Activated gamma-delta T cell treated with Interleukin-2 at 50 U/mL for 16 hours (primary cell): ENCODE measurements at places on chromosomes 1 and 21.
A peak's percentile ranks its signal among the peaks of the same experiment; 100 is the strongest.

DNA sequence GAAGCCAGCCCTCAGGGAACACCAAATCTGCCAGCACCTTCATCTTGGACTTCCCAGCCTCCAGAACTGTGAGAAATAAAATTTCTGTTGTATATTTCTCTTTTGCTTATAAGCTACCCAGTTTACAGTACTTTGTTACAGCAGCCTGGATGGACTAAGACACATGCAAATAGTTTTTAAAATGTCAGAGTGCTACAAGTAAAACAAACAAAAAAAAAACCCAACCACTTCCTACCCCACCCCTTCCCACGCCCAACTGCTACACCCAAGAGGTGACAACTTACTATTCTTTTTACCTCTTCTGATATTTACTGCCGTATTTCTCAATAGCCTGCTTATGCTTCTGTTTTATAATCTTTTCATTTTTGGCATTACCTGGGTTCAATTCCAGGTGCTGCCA lies 8.6 kb upstream of the SPSB1 start:
- DNase-seq = peak; percentile 18

DNA sequence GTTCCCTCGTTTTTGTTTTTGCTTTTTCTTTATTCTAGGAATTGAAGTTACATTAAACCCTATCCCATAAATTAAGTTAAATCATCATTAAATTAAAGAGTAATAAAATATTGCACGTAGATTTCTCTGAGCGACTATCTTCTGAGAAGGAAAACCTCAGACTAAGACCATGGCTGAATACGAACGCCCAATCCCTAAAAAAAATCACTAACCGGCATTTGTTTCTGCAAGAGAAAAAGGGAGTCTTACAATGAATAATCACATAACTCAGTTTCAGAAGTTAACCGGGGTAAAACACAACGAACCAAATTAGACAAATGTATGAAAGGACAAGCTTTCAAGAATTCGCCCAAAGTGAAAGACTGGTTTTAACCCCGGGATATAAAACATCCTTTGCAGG lies 1.3 kb downstream of the PIK3R3 start:
- DNase-seq = no peak

- DNase-seq = no peak
Observed at GRCh38 chr21:42468491-42469131, 27.4 kb downstream of the RSPH1 start.

DNA sequence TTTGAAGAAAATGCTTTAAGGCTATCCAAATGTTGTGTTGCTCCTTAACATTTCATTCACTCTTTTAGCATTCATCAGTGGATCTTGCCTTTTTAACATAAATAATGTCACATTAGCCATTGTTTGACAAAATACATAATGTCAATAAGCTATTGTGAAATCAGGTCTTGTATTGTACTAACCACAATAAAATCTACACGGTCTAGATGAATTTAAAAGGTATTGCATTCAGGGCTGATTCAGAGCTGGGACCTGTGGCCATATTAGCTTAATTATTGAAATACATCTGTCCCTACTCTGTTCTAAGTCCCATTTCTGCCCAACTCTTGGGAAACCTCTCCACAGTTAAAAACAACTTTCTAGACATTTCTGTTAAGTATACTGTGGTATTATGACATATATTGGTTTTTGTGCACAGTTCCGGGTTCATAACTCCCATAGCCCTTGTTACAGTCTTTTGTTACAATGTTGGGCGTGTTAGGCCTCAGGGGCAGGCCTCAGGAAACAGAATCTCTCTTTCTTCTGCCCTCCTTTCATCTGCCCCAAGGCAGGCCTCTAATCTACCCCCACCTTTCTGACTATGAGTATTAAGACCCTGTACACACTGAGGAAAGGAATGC lies 44.7 kb upstream of the CITED4 start:
- no peak for DNase-seq

GRCh38 chr1:203720242-203720641 lies 44.7 kb upstream of the LAX1 start:
- no peak for DNase-seq

GRCh38 chr1:19793360-19794046 lies 6.2 kb downstream of the TMCO4 start:
- no peak for DNase-seq

DNA sequence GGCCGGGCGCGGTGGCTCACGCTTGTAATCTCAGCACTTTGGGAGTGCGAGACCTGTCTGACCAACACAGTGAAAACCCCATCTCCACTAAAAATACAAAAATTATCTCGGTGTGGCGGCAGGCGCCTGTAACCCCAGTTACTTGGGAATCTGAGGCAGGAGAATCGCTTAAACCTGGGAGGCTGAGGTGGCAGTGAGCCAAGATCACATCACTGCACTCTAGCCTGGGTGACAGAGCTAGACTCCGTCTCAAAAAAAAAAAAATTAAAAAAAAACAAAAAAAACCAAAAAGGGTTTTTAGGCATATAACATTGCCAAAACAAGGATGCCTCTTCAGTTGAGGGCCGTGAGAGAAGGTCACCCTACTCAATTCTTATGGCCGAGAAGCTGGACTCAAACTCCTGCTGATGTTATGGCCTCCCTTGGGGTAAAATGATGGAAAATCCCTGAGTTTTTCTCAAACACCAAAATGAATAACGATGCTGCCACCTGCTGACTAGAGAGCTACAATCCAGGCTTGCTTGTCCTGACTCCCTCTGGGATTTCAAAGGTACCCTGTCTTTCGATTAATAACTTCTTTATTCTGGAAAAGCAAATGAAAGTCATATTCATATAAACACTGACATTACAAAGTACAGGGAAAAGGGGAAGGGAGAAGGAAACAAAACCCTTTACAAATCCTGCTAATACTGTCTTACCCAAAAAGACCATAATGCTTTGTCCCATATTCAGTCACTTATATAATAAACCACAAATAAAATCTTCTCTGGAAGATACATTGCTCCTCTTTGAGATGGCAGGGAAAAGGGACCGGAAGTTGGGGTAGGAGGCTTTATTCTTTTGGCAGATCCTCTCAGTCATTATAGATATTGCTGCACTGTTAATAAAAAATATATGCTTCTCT lies 10.7 kb downstream of the RAB42 start:
- DNase-seq = no peak

DNA sequence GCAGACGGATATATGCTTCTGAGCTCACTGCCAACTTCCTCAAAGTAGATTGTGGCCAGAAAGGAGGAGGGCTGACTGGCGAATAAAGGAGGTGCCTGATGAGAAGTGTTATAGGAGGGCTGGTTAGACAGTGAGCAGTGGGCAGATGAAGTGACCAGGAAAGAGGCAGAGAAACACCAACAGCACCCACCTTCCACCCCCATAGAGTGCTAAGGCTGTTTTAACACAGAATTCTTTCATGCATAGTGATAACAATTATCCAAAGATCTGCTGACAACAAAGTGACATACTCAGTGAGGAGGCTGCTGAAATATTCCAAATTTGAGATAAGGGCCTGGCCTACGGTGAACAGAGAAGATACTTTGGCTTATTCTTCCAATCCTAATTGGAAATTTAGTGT lies 21.2 kb upstream of the MTR start:
- no peak for DNase-seq

DNA sequence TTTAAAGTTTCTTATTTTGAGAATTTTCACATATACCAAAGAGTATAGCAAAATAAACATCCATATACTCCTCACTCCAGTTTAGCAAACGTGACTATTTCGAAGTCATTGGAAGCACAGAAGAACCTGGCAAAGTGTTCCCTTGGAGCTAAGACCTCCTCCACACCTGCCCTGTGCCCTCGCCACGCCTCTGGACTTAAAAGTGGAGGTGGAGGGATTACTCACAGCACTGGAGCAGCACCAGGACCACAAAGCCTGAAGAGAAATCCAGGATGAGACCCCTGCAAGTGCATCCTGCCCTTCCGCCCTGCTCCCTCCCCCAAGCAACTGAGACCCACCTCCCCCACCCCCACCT lies 436 bp downstream of the CHI3L1 start:
- no peak for DNase-seq

DNA sequence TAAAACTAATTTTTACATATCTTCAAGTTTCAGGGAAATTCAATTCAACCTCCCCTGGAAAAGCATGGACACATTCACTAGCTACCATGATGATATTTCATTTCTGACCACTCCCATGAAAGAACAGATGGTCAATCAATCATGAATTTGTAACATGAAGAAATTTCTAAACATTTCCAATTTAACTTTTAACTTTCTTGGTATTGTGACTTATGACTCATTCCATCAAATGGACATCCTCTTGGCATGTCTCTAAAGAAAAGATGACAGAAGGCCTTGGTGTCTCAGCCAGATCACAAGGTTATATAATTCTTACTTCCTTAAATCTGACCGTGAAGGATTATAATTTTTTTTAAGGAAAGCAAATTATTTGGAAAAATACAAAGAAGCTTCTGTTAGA lies 10.5 kb upstream of the MCOLN3 start:
- DNase-seq = no peak

GRCh38 chr1:113929750-113930498 lies 800 bp downstream of the HIPK1 start:
- peak; percentile 56 for DNase-seq

- DNase-seq = no peak
Observed at GRCh38 chr1:84174051-84174556, 30.0 kb downstream of the PRKACB start.
